B cell (primary cell): ENCODE measurements at places on chromosomes 1 and 21.

DNA sequence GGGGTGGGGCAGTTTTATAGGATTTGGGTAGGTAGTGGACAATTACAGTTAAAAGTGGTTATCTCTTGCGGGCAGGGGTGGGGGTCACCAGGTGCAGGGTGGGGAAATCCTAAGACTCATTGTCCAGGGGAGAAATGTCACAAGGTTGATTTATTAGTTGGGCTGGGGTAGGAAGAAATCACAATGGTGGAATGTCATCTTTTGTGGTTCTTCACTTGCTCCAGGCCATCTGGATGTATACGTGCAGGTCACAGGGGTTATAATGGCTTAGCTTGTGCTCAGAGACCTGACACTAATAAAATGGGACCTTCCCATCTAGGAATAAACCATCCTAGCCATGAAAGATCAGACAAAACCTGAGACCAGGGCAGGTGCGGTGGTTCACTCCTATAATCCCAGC is 11.5 kb downstream of the TEX46 start:
- no peak for DNase-seq
- no peaks in the 10 kb centered on the region for H3K4me1 ChIP-seq
- H3K4me3 ChIP-seq = no peak overlapping the region
- no peak overlapping the region for H3K27ac ChIP-seq
- H3K36me3 ChIP-seq = no peaks in the 10 kb centered on the region

GRCh38 chr1:27372022-27372807 is 2.4 kb downstream of the FCN3 start:
- H3K4me3 ChIP-seq = no peak overlapping the region
- no peak overlapping the region for H3K27ac ChIP-seq
- DNase-seq = no peak
- peaks cover 47% of the 10 kb centered on the region for H3K4me1 ChIP-seq
- no peaks in the 10 kb centered on the region for H3K27me3 ChIP-seq

- no peaks in the 10 kb centered on the region for H3K27me3 ChIP-seq
- no peaks in the 10 kb centered on the region for H3K36me3 ChIP-seq
- H3K4me1 ChIP-seq = no peaks in the 10 kb centered on the region
- no peak for DNase-seq
- no peak overlapping the region for H3K27ac ChIP-seq
Observed at GRCh38 chr21:37059181-37059580, 13.7 kb downstream of the PIGP start.

DNA sequence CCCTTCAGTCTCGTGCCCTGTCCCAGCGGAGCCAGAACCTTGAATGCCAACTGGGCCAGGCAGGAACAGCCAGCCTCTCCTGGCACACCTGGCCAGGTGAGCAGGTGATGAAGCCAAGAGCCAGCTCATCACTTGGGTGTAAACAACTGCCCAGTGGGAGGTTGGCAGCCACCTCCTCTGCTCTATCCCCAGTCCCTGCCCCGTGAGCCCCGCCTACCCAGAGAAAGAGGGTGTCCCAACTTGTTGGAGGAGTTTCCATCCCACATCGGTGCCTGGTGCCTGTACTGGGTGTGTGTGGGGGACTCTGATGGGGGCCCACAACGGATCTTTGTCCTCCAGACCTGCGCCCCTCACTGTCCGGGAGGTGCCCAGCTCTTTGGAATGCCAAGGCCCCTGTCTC is 17.8 kb upstream of the FAM131C start:
- no peak overlapping the region for H3K27ac ChIP-seq
- H3K4me3 ChIP-seq = no peak overlapping the region
- H3K4me1 ChIP-seq = no peaks in the 10 kb centered on the region
- peaks cover 3% of the 10 kb centered on the region for H3K27me3 ChIP-seq

DNA sequence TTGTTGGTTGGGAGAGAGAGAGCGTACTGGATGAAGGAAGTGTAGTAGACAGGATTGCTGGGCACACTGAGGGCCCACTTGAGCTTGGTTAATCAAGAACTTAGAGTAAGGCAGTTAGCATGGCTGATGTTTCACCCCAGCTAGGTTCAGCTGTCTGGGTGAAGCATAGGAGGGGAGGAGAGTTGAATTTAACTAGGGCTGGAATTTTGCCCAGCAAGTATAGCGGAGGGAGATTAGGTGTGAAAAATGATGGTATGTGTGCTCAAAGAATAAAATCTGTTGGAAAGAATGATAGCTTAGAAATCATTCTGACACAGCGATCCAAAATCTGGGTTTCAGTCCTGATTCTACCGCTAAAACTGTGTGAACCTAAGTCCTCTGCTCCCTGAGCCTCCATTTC is 461.5 kb upstream of the PROX1 start:
- no peak for DNase-seq
- H3K36me3 ChIP-seq = no peaks in the 10 kb centered on the region
- no peak overlapping the region for H3K4me3 ChIP-seq
- no peaks in the 10 kb centered on the region for H3K4me1 ChIP-seq
- no peaks in the 10 kb centered on the region for H3K27me3 ChIP-seq

- peaks cover 23% of the 10 kb centered on the region for H3K27me3 ChIP-seq
- H3K27ac ChIP-seq = no peak overlapping the region
- H3K4me1 ChIP-seq = no peaks in the 10 kb centered on the region
- no peak for DNase-seq
Observed at GRCh38 chr1:147772570-147772969, 12.2 kb upstream of the GJA5 start.

- DNase-seq = no peak
- H3K27ac ChIP-seq = no peak overlapping the region
- no peaks in the 10 kb centered on the region for H3K4me1 ChIP-seq
- H3K36me3 ChIP-seq = no peaks in the 10 kb centered on the region
- no peak overlapping the region for H3K4me3 ChIP-seq
Observed at GRCh38 chr1:174534789-174535188, 87.0 kb downstream of the GPR52 start.

DNA sequence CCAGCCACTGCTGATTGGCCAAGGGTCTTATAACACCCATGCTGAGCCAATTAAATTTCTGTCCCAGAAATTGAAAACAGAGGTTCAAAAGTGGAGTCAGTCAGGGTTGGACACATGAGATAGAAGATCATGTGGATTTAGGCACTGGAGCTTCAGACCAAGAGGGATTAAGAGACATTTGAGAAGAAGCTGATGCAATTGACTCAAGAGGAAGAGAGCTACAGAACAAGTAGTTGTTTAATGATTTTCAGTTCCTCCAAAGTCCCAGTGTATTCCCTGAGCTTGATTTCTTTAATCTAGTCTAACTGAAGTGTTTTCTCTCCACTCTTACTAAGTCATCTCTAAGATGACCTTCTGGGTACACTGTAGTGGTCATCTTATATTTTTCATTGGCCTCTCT is 227.1 kb downstream of the DUSP10 start:
- DNase-seq = no peak
- no peaks in the 10 kb centered on the region for H3K27me3 ChIP-seq
- H3K27ac ChIP-seq = no peak overlapping the region
- H3K4me1 ChIP-seq = peaks cover under 1% of the 10 kb centered on the region
- H3K4me3 ChIP-seq = no peak overlapping the region

- no peak for DNase-seq
- H3K27ac ChIP-seq = no peak overlapping the region
- no peaks in the 10 kb centered on the region for H3K27me3 ChIP-seq
- no peaks in the 10 kb centered on the region for H3K36me3 ChIP-seq
- H3K4me3 ChIP-seq = no peak overlapping the region
Observed at GRCh38 chr1:34774957-34775356, 6.1 kb upstream of the GJB3 start.

DNA sequence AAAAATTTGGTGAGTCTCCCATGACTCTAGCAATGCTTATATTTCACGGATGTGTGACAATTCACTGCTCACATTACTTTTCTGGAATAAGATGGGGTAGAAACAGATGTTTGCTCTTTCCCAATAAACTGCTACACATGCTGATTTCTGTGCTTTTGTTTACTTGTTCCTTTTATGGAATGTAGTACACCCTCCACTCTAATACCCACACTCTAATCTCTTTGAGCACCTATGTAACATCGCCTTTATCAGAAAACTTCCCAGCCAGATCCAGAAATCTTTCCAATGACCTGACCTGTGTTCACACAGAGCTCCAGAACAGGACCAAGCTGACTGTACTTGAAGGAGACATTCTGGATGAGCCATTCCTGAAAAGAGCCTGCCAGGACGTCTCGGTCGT is 4.2 kb downstream of the HSD3B2 start:
- H3K27ac ChIP-seq = no peak overlapping the region
- H3K36me3 ChIP-seq = no peaks in the 10 kb centered on the region
- H3K4me3 ChIP-seq = no peak overlapping the region
- H3K4me1 ChIP-seq = no peaks in the 10 kb centered on the region
- H3K27me3 ChIP-seq = no peaks in the 10 kb centered on the region
- no peak for DNase-seq

GRCh38 chr1:26094677-26095383 is 16.8 kb upstream of the PDIK1L start:
- no peaks in the 10 kb centered on the region for H3K36me3 ChIP-seq
- no peak for DNase-seq
- H3K27ac ChIP-seq = no peak overlapping the region
- no peaks in the 10 kb centered on the region for H3K27me3 ChIP-seq
- no peak overlapping the region for H3K4me3 ChIP-seq

DNA sequence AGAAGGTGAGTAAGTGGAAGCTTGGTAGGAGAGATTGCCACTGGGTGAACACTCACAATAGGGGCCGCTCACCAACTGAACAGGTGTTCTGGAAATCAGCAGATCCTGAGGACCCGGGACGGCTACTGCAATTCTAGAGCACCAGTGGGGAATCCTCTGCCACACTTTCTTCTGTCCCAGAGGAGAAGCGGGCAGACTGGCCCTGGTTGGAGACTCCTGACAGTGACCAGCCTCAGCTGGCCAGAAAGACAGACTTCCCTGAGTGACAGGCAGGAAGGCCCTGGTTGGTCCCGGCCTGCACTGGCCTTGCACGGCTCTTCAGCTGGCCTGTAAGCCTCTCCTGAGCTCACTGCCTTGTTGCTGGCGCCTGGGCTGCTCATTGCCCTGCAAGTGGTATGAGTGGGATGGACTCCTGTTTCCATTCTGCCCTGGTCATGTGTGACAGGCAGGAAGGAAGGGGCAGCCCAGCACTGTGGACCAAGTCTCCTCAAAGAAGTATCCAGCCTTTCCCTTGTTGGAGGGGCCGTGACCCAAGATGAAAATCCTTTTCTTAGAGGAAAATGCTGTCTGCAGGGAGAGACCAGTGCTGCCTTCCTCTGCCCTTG is 34.5 kb downstream of the MAN1C1 start:
- no peaks in the 10 kb centered on the region for H3K4me1 ChIP-seq
- H3K36me3 ChIP-seq = no peaks in the 10 kb centered on the region
- no peak overlapping the region for H3K27ac ChIP-seq
- H3K4me3 ChIP-seq = no peak overlapping the region
- no peak for DNase-seq

DNA sequence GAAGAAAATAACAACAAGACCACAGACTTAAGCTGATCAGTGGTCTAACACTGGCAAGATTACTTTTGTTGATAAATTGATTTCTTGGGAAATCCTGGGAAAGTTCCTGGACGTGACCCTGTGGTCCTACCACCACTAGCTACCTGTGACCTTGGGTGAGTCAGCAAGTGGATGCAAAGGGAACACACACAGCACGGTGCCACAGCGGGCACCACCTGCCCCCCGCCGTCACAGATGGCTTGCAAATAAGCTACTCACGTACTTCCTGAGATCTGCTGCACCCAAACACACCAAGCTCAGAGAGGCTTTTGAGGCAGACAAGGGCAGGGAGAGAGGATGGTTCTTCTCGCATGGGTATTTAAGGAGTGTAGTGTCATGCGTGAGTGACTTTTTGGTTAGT is 12.7 kb downstream of the CFAP298 start:
- no peak overlapping the region for H3K4me3 ChIP-seq
- DNase-seq = peak; percentile 25
- H3K36me3 ChIP-seq = peaks cover 7% of the 10 kb centered on the region
- no peaks in the 10 kb centered on the region for H3K27me3 ChIP-seq
- no peaks in the 10 kb centered on the region for H3K4me1 ChIP-seq

- no peaks in the 10 kb centered on the region for H3K4me1 ChIP-seq
- no peak overlapping the region for H3K27ac ChIP-seq
- no peaks in the 10 kb centered on the region for H3K36me3 ChIP-seq
- no peak for DNase-seq
Observed at GRCh38 chr1:217718873-217719272, 87.7 kb downstream of the SPATA17 start.

- no peaks in the 10 kb centered on the region for H3K36me3 ChIP-seq
- DNase-seq = no peak
- no peaks in the 10 kb centered on the region for H3K4me1 ChIP-seq
Observed at GRCh38 chr1:208146650-208147049, 97.5 kb downstream of the PLXNA2 start.

DNA sequence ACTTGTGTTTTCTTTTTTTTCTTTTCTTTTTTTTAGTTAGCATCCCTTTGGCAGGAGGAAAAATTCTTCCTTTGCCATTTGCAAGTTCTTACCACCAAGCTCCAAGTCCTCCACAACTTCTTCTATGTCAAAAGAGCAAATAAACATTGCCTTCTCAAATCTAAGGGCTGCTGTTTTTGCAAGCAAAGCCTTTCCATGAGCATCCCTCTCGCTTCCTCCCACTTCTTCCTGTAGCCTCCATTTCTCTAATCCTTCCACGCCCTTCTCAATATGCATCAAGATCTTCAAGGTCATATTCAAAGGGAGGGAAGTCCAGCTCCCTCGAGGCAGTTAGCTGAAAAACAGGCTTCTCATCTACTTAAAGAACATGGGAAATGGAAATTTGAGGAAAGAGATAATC is 147.1 kb downstream of the ADSS2 start:
- no peak overlapping the region for H3K27ac ChIP-seq
- H3K4me1 ChIP-seq = no peaks in the 10 kb centered on the region
- H3K36me3 ChIP-seq = no peaks in the 10 kb centered on the region
- no peak for DNase-seq
- no peak overlapping the region for H3K4me3 ChIP-seq
- H3K27me3 ChIP-seq = no peaks in the 10 kb centered on the region

DNA sequence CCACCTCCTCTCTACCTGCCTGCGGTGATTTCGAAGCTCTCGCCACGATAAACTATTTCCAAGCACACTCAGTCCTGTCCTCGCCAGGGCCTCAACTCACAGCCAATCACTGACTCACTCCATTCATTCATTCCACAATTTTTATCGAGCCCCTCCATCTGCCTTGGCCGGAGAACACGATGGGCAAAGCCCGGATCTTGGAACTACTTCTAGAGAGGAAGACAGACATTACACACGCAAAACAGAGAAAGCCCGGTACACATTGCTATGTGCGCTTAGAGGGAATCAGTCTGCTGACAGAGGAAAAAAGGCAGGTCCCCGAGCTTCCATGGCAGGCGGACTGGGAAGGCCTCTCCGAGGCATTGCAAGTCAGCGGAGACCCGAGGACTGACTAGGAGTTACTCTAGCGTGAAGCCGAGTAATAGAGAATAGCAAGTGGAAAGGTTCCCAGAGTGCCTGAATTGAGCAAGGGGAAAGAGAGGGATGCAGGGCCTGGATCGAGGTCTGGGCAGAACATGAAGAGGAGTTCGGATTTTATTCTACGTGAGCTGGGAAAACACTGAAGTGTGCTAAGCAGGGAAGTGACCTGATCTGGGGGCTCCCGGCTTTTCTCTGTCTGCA is 54.2 kb upstream of the DNAJC6 start:
- peak overlapping the region; percentile 64 for H3K4me3 ChIP-seq
- H3K4me1 ChIP-seq = peaks cover 16% of the 10 kb centered on the region
- DNase-seq = no peak
- no peaks in the 10 kb centered on the region for H3K36me3 ChIP-seq
- peaks cover 3% of the 10 kb centered on the region for H3K27me3 ChIP-seq
- H3K27ac ChIP-seq = no peak overlapping the region

GRCh38 chr1:224273641-224274040 is 56.3 kb downstream of the NVL start:
- no peaks in the 10 kb centered on the region for H3K4me1 ChIP-seq
- no peak overlapping the region for H3K27ac ChIP-seq
- no peaks in the 10 kb centered on the region for H3K27me3 ChIP-seq
- DNase-seq = no peak

GRCh38 chr1:231508497-231508896 is 20.0 kb upstream of the TSNAX start:
- H3K27ac ChIP-seq = no peak overlapping the region
- H3K4me3 ChIP-seq = no peak overlapping the region
- peaks cover 5% of the 10 kb centered on the region for H3K27me3 ChIP-seq
- no peak for DNase-seq
- H3K36me3 ChIP-seq = no peaks in the 10 kb centered on the region
